ENCODE measurements at places on chromosomes 3 and 15.

DNA sequence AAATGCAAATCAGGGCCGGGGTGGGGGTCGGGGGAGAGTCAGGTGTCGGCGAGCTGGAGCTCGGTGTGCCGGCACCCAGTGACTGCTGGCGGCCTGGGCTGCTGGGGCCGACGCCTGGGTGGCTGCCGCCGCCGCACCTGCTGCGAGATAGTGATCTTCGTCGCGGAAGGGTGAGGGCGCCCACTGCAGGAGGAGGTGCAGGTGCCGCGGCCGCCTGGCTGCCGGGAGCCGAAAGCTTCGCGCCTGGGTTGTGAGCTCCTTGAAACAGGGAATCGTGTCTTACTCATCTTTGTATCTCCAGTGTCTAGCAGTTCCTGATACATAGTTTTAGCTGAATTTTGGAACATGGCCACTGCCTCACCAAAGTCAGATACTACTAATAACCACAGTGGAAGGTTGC, 64.0 kb upstream of the CPOX start:
- peak; percentile 3 for DNase-seq

GRCh38 chr15:56042498-56042897, 49.1 kb upstream of the NEDD4 start:
- DNase-seq = no peak

DNA sequence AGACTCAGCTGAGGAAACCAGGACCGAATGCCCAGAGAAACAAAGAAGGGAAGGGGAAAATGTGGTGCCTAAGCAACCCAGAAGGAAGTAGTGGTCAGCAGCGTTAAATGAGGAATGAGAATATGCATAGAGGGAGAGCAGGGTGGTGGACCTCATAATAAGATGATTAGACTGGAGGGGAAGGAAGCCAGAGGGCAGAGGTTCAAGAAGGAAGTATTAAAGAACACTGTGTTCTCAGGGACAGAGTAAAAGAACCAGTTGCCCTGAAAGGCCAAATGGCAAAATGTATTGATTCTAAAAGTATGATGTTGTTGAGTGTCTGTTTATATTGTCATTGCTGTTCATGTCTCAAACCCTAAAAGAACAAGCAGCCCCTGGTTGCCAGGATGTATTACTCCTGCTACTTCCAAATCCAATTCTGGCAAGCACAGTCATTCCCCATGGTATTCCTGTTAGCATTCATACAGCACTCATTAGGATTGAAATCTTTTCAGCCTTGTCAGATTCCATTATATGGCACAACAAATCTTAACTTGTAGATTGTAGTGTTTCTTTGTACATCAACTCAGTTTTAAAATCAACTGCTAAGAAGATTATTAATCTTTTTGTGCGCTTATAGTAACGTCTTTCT, 23.4 kb downstream of the P2RY1 start:
- no peak for DNase-seq

GRCh38 chr15:65873256-65873655, 4.0 kb downstream of the RAB11A start:
- DNase-seq = no peak

- DNase-seq = no peak
Observed at GRCh38 chr3:189638276-189639031, 7.3 kb downstream of the TP63 start.

DNA sequence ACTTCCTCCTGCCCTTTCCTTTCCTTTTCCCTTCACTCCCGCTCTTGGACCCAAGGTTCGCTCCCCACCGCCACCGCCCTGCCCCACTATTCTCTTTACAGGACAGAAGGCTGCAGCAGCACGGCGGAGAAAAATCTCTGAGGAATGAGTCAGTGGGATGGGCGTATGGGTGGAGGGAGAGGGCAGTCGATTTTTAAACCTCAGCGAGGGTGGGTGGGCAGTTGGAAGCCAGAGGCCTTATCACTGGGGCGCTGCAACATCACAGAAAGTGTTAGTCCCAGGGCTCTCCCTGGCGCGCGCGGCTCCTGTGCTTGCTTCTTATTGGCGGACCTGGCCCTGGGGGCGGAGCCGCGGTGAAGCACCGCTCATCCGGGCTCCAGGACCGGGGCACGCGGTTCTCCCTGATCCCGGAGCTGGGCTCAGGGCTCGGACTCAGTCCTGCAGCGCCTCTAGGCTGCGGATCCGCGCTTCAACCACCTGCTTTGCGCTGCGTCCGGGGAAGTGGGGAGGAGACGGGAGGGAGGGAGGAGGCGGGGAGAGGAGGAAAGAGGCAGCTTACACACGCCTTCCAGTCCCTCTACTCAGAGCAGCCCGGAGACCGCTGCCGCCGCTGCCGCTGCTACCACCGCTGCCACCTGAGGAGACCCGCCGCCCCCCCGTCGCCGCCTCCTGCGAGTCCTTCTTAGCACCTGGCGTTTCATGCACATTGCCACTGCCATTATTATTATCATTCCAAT, at the start of gene ALCAM:
ALCAM (plus strand) TSS at position 584 of the 737 bp plus-strand sequence.
- DNase-seq = peak; percentile 76
